ENCODE measurements at places on chromosomes 5 and 9.

DNA sequence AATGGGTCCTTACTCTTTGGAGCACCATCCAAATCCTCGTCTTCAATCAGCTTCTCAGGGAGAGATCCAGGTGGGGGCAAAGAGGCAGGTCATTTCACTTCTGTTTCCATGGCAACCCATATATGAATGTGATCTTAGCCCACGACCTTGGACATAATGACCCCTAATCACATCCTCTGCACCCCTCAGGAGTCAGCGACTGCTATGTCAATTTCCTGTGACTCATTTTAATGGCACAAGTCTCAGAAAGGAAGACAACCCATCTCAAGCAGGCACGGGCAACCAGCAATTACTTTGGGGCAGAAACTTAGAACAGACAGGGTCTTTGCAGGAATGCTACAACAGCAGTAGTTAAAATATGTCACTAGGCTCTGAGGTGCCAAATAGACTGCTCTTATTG lies 591.2 kb downstream of the TLR4 start:
- DNase-seq, result no peak

DNA sequence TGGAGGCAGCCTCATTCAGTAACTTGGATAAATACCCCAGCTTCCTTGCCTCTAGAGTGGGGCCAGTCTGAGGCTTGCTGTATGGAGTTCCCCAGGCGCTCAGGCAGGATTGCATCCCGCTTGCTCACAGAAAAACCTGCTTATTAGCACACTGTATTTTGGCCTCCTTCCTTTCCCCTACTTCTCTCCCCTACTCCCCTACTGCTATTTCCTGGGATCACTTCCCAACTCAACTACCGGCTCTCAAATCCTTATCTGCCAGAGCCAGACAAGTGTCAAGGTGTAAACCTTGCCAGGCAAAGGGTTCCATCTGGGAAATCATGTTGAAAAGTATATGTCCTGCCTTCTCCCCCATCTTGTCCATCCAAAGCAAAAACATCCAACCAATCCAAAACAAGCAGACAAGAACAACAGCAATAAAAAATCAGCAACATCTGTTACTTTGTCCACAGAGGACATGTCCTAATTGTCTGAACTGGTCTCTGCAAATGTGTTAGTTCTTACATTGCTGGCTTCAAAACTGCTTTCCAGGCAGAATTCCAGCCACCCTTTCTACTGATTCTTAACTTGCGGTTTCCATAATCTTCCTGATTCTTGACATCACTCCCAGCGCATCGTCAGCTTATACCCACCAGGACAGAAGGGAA lies 164.1 kb upstream of the SEMA6A start:
- DNase-seq, result no peak

DNA sequence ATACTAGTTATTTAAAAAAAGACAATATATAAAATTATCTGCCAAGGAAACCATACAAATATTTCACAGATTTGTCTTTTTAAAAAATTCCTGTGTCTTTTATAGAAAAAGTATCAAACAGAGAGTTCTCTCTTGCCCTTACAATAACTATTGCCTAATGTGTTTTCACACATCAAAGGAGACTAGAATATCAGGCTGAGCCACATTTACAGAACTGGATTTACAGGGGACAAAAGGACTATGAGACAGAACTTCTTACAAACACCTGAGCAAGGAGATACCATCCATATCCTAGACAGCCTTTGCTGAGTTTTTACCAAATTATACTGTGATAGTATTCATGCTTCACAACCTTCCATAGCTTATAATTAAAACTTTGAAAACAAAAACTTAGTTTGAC lies 34.2 kb downstream of the TMEM245 start:
- no peak for DNase-seq

DNA sequence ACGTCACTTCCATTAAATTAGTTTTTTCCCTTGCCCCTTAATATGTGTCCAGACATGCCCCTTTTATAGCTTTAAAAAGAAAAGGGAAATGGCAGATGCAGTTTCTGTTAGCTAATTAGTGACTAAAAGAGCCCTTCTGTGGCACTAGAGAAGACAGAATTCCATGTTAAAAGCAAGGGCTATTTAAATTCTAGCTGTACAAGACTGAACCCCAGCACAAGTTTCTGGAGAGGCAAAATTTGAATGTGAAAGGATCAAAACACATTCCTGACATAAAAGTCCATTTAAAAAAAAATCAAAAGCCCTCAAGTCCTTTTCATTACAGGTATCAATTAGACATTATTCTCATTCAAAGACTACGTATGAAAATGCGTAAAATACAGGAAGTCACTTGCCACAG lies 78.7 kb downstream of the HAPLN1 start:
- no peak for DNase-seq

DNA sequence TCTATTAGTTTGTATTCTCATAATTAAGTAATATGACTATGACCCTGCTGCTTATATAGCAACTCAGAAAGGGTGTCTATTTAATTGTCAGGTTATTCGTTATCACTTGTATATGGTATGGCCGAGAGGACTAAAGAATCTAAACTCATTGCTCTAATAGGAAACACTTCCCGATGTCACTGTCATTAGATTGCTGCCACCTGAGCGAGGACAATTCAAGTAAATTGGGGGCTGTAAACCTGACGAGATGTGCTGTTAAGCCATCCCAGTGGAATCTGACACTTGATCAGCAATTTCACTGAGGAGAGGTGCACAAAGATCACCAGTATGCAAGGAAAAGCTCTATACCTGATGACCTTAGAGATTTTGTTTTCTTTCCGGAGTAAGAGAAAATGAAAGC lies 1319.3 kb downstream of the MAT2B start:
- DNase-seq, result no peak

GRCh38 chr9:131578731-131579504 lies 33.6 kb downstream of the PRRT1B start:
- no peak for DNase-seq

GRCh38 chr5:132526290-132526973 lies 16.9 kb downstream of the IL5 start:
- DNase-seq, result peak; percentile 73

DNA sequence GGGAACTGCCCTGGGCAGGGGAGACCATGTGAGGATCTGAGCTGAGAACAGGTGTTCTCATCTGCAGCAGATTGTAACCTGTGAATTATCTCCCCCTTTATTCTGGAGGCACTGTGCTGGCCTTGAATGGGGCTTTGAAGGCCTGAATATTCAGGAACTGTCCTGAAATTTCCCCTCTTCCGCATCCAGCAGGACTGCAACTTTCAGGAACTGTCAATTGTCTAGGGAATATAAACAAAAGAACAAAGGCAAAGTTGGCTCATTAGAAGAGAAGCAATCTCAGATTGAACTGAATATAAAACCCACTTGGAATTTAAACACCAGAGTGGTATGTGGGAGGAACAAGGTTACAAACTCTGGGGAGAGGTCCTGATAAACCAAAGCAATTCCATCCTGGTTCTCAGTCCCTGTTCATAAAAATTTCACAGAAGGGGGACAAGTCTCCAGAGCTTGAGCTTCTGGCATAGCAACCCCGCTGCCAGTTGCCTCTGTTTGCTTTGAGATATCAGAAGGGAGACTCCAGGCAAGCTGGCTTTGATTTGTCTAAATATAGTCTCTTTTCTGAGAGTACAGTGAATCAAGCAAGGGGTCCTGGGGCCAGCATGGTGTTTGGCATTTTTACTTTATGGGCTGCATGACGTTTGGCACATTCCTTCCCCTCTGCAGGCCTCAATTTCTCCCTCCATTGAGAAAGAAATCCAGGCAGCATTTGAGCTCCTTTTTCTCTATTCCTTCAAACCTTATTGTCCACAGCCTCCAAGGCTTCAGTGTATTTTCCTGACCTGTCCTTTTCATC lies 47.5 kb downstream of the ADRB2 start:
- DNase-seq, result no peak

DNA sequence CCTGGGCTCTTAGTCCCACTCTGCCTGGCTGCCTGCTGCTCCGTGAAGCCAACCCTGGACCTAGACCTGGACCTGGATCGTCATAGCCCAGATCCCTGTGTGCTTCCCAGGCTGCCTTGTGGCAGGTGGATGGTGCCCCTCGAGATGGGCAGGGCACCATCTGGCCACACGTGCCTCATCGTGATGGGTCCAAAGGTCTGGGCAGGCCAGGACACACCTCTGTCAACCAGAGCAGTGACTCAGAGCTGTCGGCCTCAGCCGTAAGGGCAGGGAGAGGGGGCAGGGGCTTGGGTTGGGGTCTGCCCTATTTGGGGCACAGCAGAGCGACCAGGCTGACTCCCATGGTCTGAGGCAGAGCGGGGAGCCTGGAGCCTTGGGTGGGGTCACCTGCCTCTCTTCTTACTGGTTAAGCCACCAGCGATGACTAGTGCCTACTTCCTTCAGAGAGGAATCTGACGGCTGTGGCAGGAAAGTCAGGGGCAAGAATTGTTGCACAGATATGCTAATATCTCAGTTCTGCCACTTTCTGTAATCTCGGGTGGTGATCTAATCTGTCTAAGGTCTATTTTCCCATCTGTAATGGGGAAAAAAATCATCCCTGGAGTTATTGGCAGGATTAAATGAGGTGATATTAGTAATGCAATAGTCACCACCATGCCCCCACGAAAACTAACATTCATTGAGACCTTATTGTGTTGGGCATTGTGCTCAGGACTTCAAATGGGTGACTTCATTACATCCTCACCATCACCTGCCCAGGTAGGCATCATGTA lies 3.2 kb upstream of the CDHR2 start:
- no peak for DNase-seq

DNA sequence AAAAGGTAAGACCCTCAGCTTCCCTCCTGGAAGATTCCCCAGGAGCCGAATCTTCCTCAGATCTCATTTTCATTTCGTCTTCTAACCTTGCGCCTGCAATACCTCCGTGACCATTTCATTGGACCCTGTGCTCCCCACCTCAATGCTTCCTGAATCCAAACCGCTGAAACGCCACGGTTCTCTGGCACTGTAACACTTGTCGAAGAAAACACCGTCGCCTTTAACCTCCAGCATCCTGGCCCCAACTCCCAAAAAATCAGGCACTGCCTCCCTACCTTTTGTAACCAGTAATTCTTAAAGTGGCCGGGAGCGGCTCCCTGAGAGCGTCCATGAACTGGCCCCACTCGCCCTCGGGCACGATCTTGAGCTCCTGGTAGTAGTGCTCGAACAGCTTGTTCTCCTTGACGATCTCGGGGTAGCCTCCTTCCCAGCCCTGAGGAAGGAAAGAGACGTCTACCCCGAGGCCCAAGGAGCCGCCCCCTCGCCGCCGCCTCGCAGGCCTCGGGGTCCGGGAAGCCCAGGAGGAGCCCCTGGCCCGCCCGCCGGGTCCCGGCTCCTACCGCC lies 438 bp downstream of the NSUN2 start:
- DNase-seq, result peak; percentile 63

DNA sequence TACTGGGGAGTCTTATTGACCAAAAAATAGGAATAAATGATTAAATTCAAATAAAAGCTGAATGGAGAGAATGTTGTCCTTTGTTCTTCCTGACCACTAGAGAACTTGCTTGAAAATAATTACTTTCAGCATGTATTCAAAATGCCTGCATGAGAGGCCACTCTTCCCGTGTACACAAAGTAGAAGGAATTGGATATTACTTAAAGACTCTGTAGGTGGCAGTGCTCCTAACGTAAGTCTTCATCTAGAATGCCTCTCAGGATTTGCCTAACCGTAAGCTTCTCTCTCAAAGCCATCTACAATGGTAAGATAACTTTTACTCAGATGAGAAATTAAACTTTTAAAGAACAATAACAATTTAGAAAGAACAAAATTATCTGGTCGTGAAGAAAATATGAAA lies 620.0 kb upstream of the CCNG1 start:
- no peak for DNase-seq

DNA sequence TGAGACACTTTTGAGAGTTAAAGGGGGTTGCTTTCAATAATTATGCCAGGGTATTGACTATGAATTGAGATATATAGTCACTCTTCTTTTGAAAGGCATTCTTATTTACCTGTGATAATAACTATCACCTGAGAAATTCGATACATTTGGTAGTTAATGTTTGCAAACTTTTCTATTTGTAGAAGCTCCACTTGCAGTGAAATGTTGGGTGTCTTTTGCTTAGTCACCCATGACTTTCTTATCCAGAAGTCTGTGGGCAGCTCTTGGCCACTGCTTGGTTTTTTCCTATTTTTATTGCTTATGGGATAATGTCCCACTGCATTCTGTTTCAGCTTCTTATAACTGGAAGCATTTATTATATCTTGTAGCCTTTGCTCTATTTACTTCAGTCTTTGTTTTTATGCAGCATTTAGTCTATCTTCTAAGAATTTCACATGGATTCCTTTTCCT lies 3.9 kb downstream of the MACIR start:
- DNase-seq, result no peak

DNA sequence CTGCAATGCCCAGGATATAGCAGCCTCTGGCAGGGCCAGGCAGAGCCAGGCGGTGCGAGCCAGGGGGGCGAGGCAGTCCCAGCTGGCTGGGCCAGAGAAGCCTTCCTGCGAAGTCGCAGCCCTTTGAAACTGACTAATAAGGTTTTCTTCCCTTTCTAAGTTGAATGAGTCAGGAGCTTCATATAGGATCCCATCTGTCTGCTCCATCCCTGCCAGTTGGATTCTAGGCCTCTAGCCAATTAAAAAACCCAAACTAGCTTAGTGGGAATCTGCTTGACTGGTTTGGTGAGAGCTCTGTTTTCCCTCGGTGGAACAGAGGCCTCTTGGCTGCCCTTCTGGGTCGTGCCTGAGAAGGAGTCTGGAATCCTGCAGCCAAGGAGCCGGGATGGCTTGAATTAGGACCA lies 70.1 kb upstream of the RAPGEF1 start:
- no peak for DNase-seq

DNA sequence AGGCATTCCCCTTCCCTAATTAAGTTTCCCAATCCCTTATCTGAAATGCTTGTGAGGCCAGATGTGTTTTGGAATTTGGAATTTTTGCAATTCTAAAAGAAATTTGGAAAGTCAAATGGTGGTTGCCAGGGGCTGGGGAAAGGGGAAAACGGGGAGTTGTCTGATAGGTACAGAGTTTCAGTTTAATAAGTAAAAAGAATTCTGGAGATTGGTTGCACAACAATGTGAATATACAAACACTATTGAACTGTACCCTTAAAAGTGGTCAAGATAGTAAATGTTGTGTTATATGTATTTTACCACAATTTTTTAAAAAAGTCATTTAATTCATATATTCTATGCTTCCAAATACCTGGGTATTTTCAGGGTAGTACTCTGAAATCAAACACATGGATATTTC lies 154.5 kb downstream of the ADAMTS12 start:
- no peak for DNase-seq

DNA sequence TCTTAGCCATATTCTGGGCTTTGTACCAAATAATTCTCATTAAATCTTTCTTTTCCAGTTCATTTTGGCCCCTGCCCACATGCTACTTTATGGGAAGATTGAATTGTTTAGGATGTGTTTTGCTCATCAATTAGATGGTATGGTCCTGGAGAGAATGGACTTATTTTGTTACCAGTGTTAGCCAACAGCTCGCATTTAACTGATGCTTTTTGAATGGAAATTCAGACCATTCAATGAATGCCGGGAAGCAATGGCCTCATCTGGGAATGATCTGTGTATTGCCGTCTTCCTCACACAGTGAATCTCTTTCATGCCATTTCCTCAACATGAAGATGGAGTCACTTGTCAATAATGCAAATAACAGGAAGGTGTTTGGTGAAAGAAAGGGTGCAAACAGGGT lies 370.6 kb upstream of the PIK3R1 start:
- DNase-seq, result no peak
